ENCODE measurements at places on chromosomes 16 and 17.

DNA sequence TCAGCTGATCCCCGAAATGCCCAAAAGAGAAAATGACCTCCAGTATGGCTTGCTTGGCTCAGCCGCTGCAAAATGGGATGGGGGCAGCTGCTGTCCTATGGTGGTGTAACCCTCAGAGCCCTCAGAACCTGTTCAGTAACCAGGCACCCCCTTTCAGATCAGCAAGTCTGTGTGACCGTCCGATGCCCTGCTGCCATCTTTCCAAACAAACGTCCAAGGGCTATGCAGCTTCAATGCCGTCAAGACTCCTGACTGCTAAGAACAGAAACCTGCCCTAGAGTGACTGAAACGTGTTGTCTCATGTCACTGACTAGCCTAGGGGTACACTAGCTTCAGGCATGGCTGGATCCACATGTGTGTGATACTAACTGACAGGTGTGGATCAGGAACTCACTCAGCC is 70.4 kb downstream of the GNAO1 start:
- DNase-seq: no peak

GRCh38 chr17:28174352-28175046 is 132.0 kb downstream of the NLK start:
- peak; percentile 56 for DNase-seq

- DNase-seq: no peak
These were observed 22.6 kb downstream of the LGALS3BP start for GRCh38 chr17:78957128-78957527.

DNA sequence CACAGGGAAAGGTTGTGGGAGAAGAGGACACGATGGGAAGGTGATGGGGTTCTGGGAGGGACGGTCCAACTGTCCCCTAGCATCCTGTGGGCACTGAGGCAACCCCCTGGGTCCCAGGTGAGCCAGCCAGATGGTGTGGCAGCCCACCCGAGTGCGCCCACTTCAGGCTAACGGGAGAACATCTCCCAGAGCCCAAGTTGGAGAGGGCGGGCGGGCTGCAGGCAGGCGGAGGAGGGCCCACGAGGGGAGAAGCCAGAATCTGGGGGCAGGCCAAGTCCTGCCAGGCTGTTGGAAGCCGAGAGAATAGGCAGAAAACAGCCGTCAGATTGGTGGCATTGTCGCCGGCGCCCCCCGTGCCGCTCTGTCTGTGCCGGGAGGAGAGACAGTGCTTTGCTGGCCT is 13.8 kb upstream of the ABCC3 start:
- DNase-seq: no peak

GRCh38 chr17:60149691-60150582 is at the start of gene CA4:
TSS of gene CA4 (plus strand) at chr17:60149973. CDS start at chr17:60150035, 62 bp downstream.
- DNase-seq: peak; percentile 23

DNA sequence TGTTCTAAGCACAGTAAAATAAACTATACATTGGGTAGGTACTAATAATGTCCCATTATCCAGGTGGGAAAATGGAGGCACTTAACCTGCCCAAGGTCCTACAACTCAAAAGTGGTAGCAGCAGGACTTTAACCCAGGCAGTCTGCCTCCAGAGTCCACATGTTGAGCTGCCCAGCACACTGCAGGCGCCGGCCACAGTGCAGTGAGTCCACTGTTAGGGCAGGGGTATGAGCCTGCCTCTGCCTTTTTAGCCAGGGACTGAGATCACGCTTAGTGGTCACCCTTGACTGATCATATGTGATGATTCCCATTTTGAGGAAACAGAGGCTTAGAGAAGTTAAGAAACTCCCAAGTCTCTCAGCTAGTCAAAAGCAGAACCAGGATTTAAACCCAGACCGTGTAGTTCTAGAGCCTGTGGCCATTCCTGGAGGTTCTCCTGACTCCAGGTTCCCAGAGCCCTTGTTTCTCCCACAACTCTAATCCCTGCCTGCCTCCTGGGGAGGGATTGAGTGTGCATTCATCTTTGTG is 8.4 kb downstream of the CES1 start:
- DNase-seq: no peak

DNA sequence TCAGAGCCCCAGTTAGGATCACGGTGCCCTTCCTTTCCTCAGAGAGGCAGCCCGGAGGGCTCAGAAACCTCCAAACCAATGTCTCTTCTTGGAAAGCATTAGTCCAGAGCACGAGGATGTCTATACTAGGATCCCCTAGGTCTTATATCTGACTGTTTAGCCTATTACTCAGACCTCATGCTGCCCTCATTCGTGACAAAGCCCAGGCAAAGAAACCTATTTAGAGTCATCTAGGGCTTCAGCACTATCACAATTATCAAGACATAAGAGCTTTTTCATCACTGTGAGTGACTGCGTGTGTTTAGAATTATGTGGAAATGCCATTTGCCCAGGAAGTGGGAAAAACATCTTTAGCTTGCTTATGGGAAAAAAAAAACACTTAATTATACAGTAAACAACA is 159.8 kb upstream of the NOL11 start:
- DNase-seq: no peak

- no peak for DNase-seq
These were observed 44.8 kb upstream of the MED13 start for GRCh38 chr17:62109924-62110323.

DNA sequence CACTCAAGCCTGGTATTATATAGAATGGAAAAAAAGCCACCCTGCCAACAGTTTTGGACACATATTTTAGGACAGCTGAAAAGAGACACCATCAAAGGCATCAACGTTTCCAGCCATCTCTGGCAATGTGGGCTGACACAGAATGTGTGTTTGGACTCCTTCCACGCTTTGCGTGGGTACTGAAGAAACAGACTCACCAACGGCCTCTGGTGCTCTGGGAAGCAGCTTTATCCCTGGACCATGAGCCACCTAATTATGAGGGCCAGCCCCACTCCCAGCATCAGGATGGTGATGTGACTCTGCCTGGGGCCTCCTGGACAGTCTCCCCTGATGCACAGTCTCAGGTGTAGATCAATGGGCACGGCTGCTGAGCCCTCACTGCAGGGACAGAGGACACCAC is 27.9 kb downstream of the CCDC57 start:
- DNase-seq: no peak

GRCh38 chr17:64387545-64388171 is 3.0 kb downstream of the PECAM1 start:
- no peak for DNase-seq

GRCh38 chr16:53787423-53787822 is 83.5 kb downstream of the FTO start:
- no peak for DNase-seq

- no peak for DNase-seq
These were observed 212.2 kb upstream of the RPL38 start for GRCh38 chr17:73991260-73991659.

DNA sequence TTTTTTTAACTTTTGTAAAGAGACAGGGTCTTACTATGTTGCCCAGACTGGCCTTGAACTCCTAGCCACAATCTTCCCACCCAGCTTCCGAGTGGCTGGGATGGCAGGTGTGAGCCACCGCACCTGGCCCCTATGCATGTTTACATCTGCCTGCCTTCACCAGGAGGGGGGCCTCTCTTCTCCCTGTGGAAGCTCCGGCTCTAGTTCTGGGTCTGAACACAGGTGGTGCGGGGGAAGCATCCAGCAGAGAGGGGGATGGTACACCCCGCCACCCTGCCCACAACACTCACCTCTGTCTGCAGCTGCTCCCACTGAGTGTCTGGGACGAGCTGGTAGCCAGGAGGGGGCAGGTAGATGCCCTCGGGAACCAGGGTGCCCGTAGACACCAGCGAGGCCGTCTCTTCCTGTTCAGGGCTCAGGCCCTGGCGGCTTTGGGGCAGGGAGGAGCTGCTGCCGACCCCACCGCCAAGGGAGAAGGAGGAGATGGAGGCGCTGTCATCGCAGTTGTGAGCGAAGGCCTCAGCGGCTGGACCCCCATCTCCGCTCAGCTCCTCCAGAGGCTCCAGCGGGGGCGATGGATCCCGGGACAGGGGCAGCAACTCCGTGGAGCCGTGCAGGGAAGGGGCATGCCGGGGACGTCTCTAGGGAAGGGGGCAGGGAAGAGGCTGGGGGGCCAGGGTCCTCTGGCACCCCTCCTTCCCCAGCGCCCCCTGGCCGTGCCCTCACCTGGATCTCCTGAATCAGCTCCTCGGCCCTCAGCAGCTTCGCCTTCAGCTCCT is 10.9 kb downstream of the RABEP2 start:
- DNase-seq: no peak

DNA sequence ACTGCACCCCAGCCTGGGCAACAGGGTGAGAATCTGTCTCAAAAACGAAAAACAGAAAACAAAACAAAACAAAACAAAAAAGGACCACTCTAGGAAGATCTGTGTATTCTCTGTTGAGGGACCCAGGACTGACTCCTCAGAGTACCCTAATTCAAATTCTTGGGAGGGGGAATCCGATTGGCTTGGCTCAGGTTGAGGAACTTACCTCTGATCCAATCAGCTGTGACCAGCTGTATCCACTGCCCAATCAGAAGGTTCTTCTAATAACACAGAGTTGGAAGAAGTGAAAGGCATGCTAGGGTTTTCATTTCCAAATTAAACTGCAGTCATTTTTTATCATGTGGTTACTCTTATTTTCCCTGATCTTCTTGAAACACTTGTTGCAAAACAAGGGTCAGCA is 105.9 kb upstream of the CACNG3 start:
- DNase-seq: no peak

- no peak for DNase-seq
These were observed 348 bp downstream of the MPP2 start for GRCh38 chr17:43906951-43907424.

GRCh38 chr17:34117332-34117731 is 137.8 kb upstream of the CCL2 start:
- no peak for DNase-seq

DNA sequence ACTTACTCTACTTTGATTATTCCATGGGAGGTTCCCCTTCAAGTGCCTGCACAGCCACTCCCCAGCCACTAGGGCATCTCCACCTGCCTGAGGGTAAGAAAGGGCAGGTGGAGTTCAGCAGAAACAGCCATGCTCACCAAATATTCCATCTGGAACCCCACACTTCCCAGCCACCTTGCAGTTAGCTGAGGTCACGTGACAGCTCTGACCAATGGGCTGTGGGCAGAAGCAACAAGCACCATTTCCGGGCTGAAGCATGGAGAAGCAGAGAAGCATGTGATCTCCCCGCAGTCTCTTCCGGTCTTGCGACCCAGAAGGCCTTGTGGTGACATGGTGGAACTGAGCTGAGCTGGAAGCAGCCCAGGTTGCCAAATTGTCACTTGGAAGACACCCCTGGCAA is 108.6 kb downstream of the CCT6B start:
- no peak for DNase-seq

- no peak for DNase-seq
These were observed 175.7 kb upstream of the GSE1 start for GRCh38 chr16:85437166-85438052.

DNA sequence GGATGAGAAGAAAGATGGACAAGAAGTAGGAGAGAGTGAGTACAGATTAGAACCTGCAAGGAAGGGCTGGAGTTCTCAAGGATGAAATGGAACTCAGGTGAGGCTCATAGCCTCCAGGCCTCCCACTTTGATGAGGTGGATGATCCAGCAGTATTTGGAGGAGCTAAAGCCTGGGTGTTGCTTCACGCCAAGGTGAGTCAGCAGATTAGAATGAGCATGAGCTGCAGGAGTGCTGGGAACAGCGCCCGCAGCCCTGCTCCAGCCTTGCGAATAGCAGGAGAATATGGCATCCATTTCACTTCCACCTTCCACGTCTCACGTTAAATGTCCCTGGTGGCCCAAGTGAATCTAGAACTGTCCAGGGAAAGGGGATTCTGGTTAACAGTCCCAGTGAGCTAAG is 94.4 kb upstream of the CPHXL start:
- no peak for DNase-seq

- DNase-seq: no peak
These were observed 163.5 kb upstream of the CDH11 start for GRCh38 chr16:65285128-65286048.

DNA sequence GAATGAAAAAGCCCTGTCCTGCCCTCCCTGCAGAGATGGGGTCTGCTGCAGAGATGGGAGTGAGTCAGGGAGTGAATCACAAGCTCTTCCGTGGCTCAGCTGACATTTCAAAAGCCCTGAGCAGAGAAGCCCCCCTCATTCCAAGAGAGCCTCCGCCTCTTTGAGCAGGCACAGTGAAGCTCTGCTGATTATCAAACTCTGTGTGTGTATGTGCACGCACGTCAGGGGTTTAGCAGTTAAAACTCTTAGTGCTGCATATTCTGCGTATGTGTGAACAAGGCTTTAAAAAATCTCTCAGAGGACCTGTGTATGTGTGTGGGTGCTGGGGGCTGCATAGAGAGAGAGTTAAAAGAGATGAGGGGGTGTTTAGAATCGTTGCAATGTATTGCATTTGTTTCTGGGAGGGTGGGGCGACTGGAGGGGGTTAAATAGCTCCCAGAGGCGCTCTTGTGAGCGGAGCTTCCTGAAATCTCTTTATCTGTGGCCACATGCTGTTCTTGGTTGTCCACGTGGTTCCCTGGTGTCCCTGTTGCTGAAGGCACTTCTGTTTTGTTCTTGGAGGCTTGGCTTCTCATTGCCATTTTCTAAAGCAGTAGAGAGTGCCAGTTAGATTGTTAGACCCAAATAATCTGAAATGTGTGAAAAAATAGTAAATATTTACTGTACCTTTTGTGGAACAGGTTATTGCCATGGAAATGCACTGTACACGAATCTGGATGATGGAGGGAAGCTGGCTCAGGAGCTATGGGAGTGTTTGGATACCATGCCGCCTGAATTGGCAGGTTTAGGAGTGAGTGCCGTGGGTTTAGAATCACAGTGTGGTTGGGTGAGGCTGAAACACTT is 116.6 kb downstream of the PRKCB start:
- DNase-seq: peak; percentile 91

- no peak for DNase-seq
These were observed 46.0 kb downstream of the RNF112 start for GRCh38 chr17:19457046-19457445.

DNA sequence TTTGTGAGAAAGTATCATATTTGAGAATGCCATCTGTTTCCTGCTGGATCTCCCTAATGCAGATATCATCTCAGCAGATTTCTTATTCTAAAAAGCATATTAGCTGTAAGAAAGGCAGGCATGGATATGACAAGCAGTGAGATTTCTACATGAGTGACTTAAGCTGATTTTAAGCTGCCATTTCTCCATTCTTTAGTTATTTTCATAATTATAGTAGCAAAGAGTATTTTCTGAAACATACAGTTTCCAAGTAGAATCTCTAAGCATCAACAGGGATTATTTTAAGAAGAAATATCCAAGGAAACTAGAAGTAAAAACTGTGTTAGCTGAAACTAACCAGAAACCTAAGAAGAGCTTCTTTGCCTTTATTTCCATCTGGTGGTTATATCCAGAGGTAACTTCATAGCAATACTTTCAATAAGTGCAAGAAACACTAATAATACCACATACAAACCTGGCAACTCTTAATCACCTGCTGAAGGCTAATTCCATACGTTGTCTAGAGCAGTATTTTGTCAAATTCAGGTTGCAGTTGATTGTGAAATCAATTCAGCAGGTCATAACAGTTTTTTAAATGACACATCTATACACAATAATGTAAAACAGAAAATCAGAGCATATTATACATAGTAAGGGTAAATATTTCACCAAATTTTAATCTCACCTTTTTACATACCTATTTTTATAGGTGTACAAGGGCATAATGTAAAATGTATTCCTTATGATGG is 42.2 kb downstream of the CFDP1 start:
- DNase-seq: no peak

Data from hematopoietic multipotent progenitor cell treated with erythropoietin and hydrocortisone succinate and interleukin-3 and kit ligand, for 8 days (in vitro differentiated cells).